Stimulated activated CD4-positive, alpha-beta T cell treated with anti-CD3 and anti-CD28 coated beads, TNF-alpha, amount 100 ng/mL, for 4 hours (primary cell): ENCODE measurements at places on chromosomes 13 and 19.

- DNase-seq: no peak
Observed at GRCh38 chr19:40691421-40692211, 1.2 kb upstream of the NUMBL start.

- no peak for DNase-seq
Observed at GRCh38 chr13:42000846-42001245, 39.9 kb upstream of the VWA8 start.

GRCh38 chr13:29429286-29429900 lies 166.1 kb downstream of the SLC7A1 start:
- DNase-seq: no peak

- no peak for DNase-seq
Observed at GRCh38 chr13:65677906-65678305, 1552.2 kb downstream of the PCDH9 start.

- no peak for DNase-seq
Observed at GRCh38 chr19:43439709-43440063, 25.0 kb downstream of the TEX101 start.

GRCh38 chr19:8147582-8147978 lies 1.8 kb downstream of the FBN3 start:
- no peak for DNase-seq

DNA sequence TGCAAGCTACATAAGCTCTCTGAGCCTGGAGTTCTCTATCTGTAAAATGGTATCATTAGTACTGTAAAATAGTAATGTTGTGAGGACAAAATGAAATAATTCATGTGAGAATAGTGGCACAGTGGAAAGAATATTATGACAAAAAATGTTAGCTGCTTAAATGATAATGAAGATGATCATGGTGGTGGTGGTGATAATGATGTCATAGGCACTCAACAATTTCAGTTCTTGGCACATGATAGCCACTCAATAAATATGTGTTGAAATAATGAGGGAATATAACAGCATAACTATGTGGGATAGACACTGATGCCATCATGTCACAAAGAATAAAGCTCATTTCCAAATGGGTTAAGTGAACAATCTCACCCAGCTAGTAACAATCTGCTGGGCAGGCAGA lies 736.3 kb downstream of the EFNB2 start:
- no peak for DNase-seq

GRCh38 chr19:17058236-17058635 lies 17.0 kb downstream of the HAUS8 start:
- DNase-seq: no peak

- DNase-seq: no peak
Observed at GRCh38 chr19:5247957-5248705, 92.5 kb downstream of the PTPRS start.

DNA sequence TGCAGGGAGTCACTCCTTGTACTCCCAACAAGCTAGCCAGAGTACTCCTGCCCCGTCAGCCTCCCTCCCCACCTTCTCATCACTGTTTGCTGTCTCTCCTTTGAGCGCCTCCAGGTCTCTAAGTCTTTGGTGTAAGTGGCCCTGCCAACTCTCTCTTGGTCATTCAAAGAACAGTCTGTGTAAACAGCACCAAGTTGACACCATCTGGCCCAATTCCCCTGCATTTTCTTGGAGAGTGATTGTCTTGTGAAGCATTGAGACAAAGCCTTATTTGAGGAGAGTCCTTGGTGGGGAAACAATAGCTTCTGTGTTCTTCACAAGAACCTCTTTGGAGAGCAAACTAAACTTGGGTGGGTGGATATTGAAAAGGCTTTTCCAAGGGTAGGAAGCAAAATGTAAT lies 114.6 kb upstream of the RNF113B start:
- DNase-seq: no peak
